ENCODE measurements at places on chromosomes 16 and 17. TPM values are rescaled to one million over a fixed set of nuclear protein-coding genes. Genes with fewer than 3 reads are reported as not detected.
A peak's percentile ranks its signal among the peaks of the same experiment; 100 is the strongest.

Gene WFDC1
- not detected for total RNA-seq

Gene CRISPLD2
- 0.22 TPM for total RNA-seq

Gene KRTAP16-1
- total RNA-seq, result not detected

Gene YBX2
- total RNA-seq, result 0.20 TPM

Gene GNG13
- total RNA-seq, result not detected

Gene FBXL16
- total RNA-seq, result 6.0 TPM

Gene KCNJ12
- 0.02 TPM for total RNA-seq

Gene SDR42E2
- total RNA-seq, result not detected

Gene PLA2G10
- not detected for total RNA-seq

GRCh38 chr17:73203135-73203787, 10.4 kb downstream of the COG1 start:
- no peaks in the 10 kb centered on the region for H3K27me3 ChIP-seq
- peaks cover 97% of the 10 kb centered on the region for H3K36me3 ChIP-seq
- H3K4me3 ChIP-seq, result no peak overlapping the region
- DNase-seq, result no peak
- no peak overlapping the region for H3K27ac ChIP-seq

DNA sequence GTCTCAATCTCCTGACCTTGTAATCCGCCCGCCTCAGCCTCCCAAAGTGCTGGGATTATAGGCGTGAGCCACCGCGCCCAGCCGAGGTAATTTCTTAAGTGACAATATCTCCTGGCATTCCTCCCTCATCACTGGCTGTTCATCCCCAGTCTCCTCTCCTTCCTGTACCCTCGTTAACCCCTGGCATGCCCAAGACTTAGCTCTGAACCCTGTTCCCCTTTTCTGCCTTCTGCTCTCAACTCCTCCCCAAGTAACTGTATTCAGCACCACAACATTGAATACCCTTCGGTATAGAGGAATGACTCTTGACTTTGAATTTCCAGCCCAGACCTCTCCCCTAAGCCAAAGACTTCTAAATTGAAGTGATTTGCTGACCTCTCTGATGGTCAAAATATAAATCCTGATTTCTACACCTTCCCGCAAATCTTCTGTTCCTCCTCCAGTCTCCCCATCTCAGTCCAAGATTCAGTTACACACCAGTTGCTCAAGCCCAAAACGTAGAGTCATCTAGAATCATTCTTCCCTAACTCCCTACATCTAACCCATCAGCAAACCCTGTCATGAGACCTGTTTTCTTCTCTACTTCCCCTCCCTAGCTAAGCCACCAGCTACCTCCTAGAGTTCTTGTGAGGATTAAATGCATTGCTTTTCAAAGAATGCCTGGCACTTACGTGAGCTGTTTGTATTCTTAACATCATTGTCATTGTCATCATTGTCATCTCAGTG, 14.8 kb downstream of the PMP22 start:
- DNase-seq, result no peak
- no peaks in the 10 kb centered on the region for H3K27me3 ChIP-seq
- no peak overlapping the region for H3K27ac ChIP-seq
- H3K4me3 ChIP-seq, result no peak overlapping the region

- DNase-seq, result no peak
- H3K27me3 ChIP-seq, result peaks cover 14% of the 10 kb centered on the region
- no peak overlapping the region for H3K4me3 ChIP-seq
- no peaks in the 10 kb centered on the region for H3K36me3 ChIP-seq
- H3K4me1 ChIP-seq, result no peaks in the 10 kb centered on the region
- no peak overlapping the region for H3K27ac ChIP-seq
Measured at GRCh38 chr16:55367301-55367811, 43.4 kb downstream of the IRX6 start.

DNA sequence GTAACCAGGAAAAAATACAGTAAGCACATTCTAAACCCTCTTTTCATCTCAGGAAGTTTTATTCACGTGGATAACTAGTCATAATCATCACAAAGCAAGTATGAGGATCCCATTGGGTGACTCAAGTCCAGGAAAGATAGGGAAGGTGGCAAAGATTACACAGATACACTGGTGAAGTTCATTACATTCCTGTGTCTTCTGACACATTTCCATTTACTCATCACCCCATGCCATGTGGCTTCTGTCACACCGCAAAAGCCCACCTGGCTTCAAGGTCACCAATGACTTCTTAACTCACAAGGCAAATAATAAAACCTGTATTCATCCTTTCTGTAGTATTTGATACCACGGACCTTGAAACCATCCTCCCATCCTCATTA, 17.0 kb downstream of the HS3ST3A1 start:
- no peaks in the 10 kb centered on the region for H3K4me1 ChIP-seq
- no peak overlapping the region for H3K4me3 ChIP-seq
- H3K27ac ChIP-seq, result no peak overlapping the region
- H3K36me3 ChIP-seq, result no peaks in the 10 kb centered on the region
- H3K27me3 ChIP-seq, result no peaks in the 10 kb centered on the region

DNA sequence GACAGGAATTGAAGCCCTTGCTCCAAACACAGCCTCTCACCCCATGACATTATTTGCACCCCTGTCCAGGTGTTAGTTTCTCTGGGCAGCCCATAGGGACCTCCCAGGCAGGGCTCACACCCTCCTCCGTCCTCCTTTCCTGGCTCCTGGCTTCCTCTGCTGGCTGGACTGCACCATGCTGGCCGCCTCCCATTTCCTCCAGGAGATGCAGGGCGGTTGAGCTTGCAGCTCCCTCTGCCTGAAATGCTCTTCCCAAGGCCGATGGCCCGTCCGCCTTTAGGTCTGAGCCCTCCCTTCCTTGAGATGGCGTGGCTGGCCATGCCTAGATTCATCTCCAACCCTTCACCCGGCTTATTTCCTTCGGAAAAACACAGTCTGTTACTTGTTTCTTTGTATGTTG, 334.8 kb downstream of the SNX29 start:
- H3K4me1 ChIP-seq, result no peaks in the 10 kb centered on the region
- no peak for DNase-seq
- H3K36me3 ChIP-seq, result no peaks in the 10 kb centered on the region
- no peak overlapping the region for H3K27ac ChIP-seq

- no peak overlapping the region for H3K4me3 ChIP-seq
- no peaks in the 10 kb centered on the region for H3K36me3 ChIP-seq
- no peak for DNase-seq
- peaks cover 6% of the 10 kb centered on the region for H3K27me3 ChIP-seq
- peaks cover 4% of the 10 kb centered on the region for H3K4me1 ChIP-seq
Measured at GRCh38 chr16:27317738-27318391, 4.1 kb downstream of the IL4R start.

- DNase-seq, result no peak
- H3K4me1 ChIP-seq, result no peaks in the 10 kb centered on the region
- peaks cover 18% of the 10 kb centered on the region for H3K27me3 ChIP-seq
- H3K27ac ChIP-seq, result no peak overlapping the region
Measured at GRCh38 chr17:49069585-49070273, 62.8 kb upstream of the B4GALNT2 start.

DNA sequence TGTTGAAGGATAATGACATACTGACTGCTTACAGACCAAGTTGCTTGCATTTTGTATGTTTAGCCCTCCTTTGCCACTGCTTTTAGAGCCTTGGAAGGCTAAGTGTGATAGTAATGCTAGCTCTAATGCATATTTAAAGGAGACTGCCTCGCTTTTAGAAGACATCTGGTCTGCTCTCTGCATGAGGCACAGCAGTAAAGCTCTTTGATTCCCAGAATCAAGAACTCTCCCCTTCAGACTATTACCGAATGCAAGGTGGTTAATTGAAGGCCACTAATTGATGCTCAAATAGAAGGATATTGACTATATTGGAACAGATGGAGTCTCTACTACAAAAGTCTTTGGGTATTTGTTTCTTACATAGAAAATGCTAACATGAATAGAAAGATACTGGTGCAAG, 19.1 kb downstream of the CAPNS2 start:
- H3K36me3 ChIP-seq, result no peaks in the 10 kb centered on the region
- no peaks in the 10 kb centered on the region for H3K4me1 ChIP-seq
- H3K27ac ChIP-seq, result no peak overlapping the region
- H3K4me3 ChIP-seq, result no peak overlapping the region

GRCh38 chr17:7023576-7024401, 939 bp downstream of the BCL6B start:
- peak overlapping the region; percentile 62 for H3K27ac ChIP-seq
- peak; percentile 86 for DNase-seq
- no peaks in the 10 kb centered on the region for H3K27me3 ChIP-seq
- peaks cover 10% of the 10 kb centered on the region for H3K36me3 ChIP-seq
- peaks cover 27% of the 10 kb centered on the region for H3K4me1 ChIP-seq

DNA sequence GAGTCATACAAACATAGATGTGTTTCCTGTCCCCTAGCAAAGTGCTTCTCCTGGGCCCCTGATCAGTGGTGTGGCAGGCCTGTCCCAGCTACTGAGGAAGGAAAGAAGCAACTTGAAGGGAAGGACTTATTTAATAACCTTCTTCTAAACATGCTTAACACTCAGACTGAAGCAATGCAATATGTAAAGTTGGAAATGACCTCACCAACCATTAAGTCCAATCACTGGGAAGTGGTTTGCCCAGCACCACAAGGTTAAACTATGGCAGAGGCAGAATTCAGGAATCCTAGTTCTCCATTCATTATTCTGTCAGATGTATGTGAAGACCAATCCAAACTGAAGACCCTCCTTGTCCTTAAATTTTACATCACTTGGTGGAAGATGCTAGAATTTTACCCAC, 39.1 kb downstream of the CENPV start:
- H3K4me3 ChIP-seq, result no peak overlapping the region
- no peak for DNase-seq
- no peaks in the 10 kb centered on the region for H3K4me1 ChIP-seq
- no peak overlapping the region for H3K27ac ChIP-seq

- no peak overlapping the region for H3K4me3 ChIP-seq
- H3K36me3 ChIP-seq, result no peaks in the 10 kb centered on the region
- no peak for DNase-seq
- H3K27ac ChIP-seq, result no peak overlapping the region
- no peaks in the 10 kb centered on the region for H3K4me1 ChIP-seq
- no peaks in the 10 kb centered on the region for H3K27me3 ChIP-seq
Measured at GRCh38 chr16:28548306-28548802, 5.4 kb upstream of the SGF29 start.

DNA sequence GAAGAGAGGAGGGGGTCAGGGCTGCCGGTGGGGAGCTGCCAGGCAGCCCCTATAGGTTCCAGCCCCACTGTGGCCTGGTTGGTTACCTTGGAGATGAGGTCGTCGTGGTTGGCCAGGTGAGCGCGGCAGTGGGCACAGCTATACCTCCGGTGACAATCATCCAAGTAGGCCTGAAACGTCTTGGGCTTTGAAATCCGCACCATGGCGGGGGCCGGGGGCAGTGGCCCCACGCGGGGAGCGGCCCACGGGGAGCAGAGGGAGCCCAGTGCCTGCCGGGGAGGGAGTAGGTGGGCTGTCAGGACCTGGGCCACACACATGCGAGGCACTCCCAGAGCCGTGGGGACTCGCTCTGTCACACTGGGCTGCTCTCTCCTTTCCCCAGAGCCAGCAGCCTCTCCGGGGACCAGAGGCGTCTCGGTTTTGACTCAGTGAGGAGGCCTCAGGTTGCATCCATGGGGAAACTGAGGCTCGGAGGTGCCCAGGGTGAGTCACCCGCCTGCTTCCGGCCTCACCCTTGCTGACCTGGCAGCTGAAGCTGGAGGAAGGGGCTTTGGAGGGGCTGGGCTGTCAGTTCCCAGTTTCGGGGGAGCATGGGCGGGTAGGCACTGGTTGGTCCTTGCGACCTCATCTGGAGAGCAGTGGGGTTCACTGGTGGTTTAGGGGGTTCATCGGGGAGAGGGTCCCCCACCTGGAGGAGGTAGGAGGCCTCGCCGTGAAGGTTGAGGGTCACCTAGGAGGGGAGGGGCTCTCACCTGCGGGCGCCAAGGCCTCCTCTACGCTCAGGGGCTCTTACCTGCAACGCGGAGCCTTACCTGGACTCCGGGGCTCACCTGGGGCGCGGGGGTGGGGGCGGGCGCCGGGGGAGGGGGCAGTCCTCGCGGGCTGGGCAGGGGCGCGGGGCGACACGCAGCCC, 591 bp downstream of the YPEL3 start:
- no peak for DNase-seq
- peaks cover 29% of the 10 kb centered on the region for H3K4me1 ChIP-seq
- H3K4me3 ChIP-seq, result peak overlapping the region; percentile 33
- peak overlapping the region; percentile 52 for H3K27ac ChIP-seq

DNA sequence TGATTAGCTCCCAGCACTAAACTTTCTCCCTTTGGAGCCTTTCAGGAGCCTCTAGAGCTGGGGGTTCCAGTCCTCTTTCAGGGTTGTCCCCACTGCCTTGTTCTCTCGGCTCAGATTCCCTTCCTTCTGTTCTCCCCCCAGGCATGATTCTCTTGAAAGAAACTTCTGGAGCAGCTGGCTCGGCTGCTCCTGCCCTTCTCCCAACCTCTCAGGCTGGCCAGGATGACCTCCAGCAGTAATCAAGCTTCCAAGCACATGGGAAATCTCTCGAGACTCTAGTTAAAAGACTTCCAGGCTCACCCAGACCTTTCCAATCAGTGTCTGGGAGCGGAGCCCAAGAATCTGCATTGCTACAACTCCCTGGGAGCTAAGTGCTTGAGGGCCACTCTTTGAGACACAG, 3.6 kb downstream of the SDK2 start:
- DNase-seq, result no peak
- peaks cover 20% of the 10 kb centered on the region for H3K27me3 ChIP-seq
- H3K27ac ChIP-seq, result no peak overlapping the region
- no peak overlapping the region for H3K4me3 ChIP-seq

DNA sequence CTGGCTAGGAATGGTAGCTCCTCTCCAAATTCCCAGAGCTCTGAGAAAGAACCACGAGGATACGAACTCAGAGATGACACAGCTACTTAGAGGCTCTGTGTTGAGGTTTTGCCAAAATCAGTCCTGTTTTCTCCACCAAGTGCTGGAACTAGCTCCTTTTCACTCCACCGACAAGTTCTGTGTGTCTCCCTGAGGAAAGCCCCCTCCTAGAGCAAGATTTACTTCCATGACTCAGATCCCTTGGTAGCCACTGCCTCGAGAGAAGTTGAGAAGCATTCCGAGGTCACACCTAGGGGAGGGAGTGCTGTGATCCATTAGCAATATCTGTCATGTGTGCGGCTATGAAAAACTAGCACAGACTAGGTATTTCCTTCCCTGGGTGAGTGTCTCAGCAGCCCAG, 30.6 kb downstream of the IL21R start:
- H3K36me3 ChIP-seq, result no peaks in the 10 kb centered on the region
- no peak overlapping the region for H3K27ac ChIP-seq

- H3K27me3 ChIP-seq, result no peaks in the 10 kb centered on the region
- peaks cover 71% of the 10 kb centered on the region for H3K4me1 ChIP-seq
- no peak overlapping the region for H3K4me3 ChIP-seq
- no peak for DNase-seq
- H3K27ac ChIP-seq, result no peak overlapping the region
- H3K36me3 ChIP-seq, result peaks cover 26% of the 10 kb centered on the region
Measured at GRCh38 chr17:82882715-82883418, 43.0 kb upstream of the ZNF750 start.

- peaks cover 4% of the 10 kb centered on the region for H3K27me3 ChIP-seq
- H3K4me1 ChIP-seq, result peaks cover 16% of the 10 kb centered on the region
- no peak overlapping the region for H3K4me3 ChIP-seq
- H3K27ac ChIP-seq, result no peak overlapping the region
- no peak for DNase-seq
Measured at GRCh38 chr16:88444826-88445582, 8.1 kb upstream of the ZFPM1 start.

GRCh38 chr16:303760-304505, 21.0 kb downstream of the PDIA2 start:
- no peak overlapping the region for H3K4me3 ChIP-seq
- H3K36me3 ChIP-seq, result peaks cover 61% of the 10 kb centered on the region
- no peak overlapping the region for H3K27ac ChIP-seq
- no peaks in the 10 kb centered on the region for H3K27me3 ChIP-seq
- no peak for DNase-seq

GRCh38 chr17:31538080-31538762, 146.7 kb downstream of the RAB11FIP4 start:
- H3K27ac ChIP-seq, result no peak overlapping the region
- H3K36me3 ChIP-seq, result no peaks in the 10 kb centered on the region
